ENCODE measurements at places on chromosomes 3 and 15. TPM values are rescaled to one million over a fixed set of nuclear protein-coding genes. Genes with fewer than 3 reads are reported as not detected.
A peak's percentile ranks its signal among the peaks of the same experiment; 100 is the strongest.

GRCh38 chr3:127033786-127034185, 50.9 kb downstream of the PLXNA1 start:
- DNase-seq: no peak

- DNase-seq: no peak
Observed at GRCh38 chr3:81601707-81602305, 159.6 kb downstream of the GBE1 start.

DNA sequence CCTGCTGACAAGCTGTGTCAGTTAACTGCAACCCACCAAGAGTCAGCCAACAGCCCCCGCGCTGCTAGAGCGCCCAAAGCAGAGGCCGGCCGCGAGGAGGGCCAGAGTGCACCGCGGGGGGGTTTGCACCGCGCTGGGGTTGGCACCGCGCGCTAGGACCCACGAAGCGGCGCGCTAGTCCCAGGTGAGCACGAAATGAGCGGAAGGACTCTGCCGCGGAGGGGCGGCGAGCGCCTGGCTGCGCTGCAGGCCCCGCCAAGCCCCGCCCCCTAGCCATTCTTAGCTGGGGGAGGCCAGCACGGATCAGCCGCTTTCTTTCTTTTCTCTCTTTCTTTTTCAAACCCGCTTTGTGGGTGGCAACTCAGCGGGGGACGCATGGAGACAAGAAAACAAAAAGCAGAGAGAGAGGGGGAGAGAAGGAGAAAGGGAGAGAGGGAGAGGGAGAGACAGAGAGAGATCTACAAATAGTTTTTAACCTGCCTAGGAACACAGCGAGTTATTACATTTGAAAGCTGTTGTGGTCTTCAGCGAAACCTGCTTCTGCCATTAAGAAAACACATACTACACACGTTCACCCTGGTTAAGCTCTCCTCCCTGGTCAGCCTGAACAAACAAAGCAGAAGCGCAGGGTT, 6.9 kb upstream of the FOXB1 start:
- no peak for DNase-seq

DNA sequence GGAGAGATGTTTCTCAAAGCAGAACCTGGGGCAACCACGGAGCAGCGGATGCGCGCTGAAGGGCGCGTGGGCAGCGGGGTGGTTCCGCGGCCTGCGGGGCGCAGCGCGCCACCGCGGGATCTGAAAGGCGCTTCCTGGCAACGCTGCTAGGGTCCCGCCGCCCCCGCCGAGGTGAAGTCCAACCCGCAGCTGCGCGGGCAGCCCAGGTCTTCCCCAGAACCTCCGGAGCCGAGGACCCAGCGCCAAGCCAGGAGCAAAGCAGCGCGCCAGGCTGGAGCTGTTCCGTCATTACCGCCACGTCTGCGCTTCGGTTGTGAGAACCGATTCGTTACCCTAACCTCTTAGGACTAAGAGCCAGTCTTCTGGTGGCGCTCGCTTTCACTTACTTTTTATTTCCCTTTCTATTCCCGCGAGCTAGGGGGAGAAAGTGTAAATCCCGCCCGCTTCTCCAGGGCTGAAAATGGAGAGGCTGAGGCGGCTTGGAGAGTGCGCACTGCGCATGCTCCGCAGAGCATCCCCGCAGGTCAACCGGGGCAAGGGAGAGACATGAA, 3.2 kb upstream of the GABRG3 start:
- no peak for DNase-seq

- no peak for DNase-seq
Observed at GRCh38 chr3:48248095-48248850, 7.4 kb downstream of the ZNF589 start.

DNA sequence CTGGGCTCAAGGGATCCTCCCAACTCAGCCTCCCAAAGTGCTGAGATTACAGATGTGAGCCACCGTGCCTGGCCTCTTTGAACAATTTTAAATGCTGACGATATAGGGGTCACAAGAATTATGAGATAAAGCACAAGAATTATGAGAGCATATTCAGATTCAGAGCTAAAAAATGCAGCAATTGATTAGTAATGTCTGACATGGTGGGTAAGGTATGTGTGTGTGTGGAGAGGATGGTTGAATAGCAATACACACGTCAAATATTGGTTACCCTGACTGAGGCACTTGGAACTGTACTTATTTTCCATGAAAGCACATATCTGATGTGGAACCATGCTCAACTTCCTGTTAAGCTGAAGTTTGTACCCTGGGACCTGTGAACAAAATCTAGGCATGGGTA, 115.6 kb downstream of the EOMES start:
- no peak for DNase-seq

DNA sequence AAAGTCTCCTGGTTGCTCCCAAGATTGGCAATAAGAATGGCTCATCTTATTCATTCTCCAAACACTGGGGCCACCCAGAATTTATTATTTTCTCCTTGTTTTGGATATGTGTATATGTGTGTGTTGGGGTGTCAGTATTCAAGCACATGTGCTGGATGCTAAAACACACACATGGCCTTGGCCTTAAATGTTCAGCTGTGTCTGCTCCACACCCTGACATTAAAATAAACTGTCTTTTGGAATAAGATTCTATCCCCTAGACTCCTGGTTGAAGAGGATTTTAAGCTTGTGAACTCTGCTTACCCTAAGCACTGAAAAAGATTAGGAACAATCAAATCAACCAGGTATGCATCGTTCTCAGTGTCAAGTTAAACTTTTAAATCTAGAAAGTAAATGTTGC, 382.9 kb upstream of the MCTP2 start:
- no peak for DNase-seq

- DNase-seq: peak; percentile 72
Observed at GRCh38 chr15:96356494-96357455, 26.3 kb downstream of the NR2F2 start.

- DNase-seq: no peak
Observed at GRCh38 chr15:46778876-46779275, 938.4 kb upstream of the SEMA6D start.

DNA sequence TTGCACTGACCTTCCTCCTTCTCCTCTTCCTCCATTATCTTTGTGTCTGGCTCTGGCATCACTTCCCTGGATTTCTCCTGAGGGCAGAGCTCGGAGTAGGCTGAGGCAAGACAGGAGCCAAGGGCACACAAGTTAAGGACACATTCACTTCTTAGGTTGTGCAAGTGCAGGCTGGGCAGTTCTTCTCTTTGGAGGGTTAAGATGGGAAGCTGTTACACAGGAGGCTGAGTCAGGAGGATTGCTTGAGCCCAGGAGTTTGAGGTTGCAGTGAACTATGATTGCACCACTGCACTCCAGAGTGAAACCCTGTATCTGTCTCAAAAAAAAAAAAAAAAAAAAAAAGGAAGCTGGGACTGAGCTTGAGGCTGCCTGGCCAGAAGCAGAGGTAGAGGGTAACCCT, 176.2 kb upstream of the ANKRD28 start:
- no peak for DNase-seq

GRCh38 chr3:175346573-175347356, 487.6 kb downstream of the NAALADL2 start:
- peak; percentile 59 for DNase-seq

GRCh38 chr15:35535365-35535916, 10.5 kb downstream of the DPH6 start:
- no peak for DNase-seq

DNA sequence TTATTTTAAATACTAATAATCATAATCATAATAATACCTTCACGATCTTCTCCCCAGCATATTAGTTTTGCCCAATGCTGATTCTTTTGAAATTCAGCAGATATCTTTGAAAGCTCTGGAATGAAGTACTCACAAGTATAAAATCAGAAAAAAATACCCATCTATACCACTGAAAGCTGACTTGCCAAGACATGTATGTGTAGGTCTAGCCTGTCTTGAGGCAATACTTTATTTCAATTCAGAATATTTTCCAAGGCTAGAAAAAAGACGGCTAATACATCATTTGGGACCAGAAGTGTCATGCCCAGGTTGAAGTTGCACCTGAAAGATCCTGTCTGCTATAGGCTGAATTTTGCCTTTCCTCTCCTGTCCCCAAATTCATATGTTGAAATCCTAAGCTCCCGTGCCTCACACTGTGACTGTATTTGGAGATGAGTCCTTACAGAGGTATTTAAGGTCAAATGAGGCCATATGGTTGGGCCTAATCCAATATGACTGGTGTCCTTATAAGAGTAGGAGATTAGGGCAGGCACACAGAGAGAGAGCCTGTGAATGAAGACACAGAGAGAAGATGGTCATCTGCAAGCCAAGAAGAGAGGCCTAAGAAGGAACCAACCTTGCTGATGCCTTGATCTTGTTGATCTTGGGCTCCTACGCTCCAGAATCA, 255.9 kb upstream of the CMC1 start:
- no peak for DNase-seq

DNA sequence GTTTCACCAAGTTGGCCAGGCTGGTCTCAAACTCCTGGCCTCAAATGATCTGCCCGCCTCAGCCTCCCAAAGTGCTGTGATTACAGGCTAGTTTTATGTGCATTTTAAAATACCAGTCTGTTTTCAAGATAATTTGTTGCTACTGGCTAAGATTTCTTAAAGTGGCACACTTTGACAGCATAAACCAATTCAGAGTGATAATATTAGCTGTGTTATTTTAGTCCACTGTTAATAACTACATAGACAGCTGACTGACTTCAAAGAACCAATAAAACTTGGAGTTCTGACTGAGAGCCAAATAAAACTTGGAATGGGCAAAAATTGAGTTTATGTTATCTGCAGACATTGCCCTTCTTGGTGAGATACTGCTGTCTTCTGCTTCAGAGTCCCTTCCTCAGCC, 291.8 kb downstream of the UBE2E2 start:
- DNase-seq: no peak

DNA sequence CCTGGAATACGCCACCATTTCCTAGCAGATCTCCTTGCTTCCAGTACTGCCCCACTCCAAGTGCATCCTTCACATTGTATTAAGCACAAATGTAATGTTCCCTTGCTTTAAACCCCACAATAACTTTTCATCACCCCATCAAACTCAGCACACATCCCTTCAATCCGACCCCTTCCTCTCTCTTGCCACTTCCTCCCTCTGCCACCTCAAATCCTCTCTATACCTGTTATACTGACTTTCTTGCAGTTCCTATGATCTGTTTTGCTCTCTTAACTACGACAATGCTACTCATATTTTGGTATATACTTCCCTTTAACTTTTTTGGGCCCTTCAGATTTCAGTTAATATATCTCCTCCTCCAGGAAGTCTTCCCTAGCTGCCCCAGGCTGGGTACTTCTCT, 14.1 kb downstream of the PARL start:
- DNase-seq: no peak

DNA sequence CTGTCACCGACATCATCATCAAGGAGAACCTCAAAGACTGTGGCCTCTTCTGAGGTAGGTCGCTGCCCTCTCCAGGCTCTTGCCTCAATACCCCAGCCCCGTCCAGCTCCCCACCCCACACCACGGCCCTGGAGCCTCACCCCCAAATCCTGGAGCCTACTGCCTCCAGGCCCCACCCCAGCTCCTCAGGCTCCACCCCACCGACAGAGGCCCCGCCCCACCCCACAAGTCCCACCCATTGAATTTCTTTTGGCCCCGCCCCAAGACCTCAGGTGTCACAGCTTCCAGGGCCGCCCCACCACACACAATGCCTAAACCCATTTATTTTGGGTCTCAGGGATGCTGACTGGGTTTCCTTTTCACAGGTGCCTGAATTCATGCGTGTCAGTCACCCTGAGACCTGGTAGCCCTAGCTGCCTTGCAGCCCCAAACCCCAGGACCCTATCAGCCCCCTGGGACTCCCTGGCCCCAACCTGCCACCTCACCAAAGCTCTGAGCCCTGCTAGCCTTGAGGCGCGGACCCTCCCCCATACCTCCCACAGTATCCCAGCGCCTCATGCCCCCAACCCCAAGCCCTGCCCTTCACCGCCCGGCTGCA, 3.6 kb downstream of the GNAT1 start:
- DNase-seq: peak; percentile 42

Gene TOPAZ1
- not detected for total RNA-seq

Gene DAG1
- total RNA-seq: 99.9 TPM

Gene SLCO2A1
- 0.52 TPM for total RNA-seq

Gene CKMT1B
- 24.4 TPM for total RNA-seq

Gene EFCAB12
- total RNA-seq: 0.42 TPM

Gene XCR1
- total RNA-seq: not detected

All from HCT116 (cell line).